ENCODE measurements at places on chromosomes 12 and 14.

- DNase-seq = no peak
These were observed 291.8 kb downstream of the TMEM121 start for GRCh38 chr14:105817971-105818711.

GRCh38 chr12:121673013-121673511 is 3.6 kb upstream of the MORN3 start:
- DNase-seq = no peak

DNA sequence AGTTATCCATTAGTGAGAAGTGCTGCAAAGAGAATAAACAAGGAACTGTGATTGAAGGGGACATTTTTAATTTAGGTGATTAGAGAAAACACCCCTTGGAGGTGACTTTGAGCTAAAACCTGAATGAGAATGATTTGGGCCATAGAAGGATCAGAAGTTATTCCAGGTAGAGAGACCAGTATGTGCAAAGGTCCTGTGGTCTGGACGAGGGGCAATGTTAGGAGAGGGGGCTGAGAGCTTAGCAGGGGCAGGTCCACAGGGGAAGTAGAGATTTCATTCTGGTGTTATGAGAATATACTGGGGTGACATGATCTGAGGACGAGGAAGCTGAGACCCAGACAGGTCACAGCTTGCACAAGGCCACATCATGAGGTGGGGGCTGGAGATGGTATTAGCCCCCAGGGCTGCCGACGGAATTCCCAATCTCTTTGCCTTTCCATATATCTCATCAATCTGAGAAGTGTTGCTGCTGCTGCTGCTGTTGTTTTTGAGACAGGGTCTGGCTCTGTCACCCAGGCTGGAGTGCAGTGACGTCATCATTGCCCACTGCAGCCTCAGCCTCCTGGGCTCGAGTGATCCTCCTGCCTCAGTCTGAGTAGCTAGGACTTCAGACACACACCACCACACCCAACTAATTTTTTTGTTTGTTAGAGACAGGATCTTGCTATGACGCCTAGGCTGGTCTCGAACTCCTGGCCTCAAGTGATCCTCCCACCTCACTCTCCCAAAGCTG is 55.6 kb downstream of the KCTD10 start:
- no peak for DNase-seq

- DNase-seq = no peak
These were observed 127.6 kb upstream of the AMIGO2 start for GRCh38 chr12:47207340-47207717.

DNA sequence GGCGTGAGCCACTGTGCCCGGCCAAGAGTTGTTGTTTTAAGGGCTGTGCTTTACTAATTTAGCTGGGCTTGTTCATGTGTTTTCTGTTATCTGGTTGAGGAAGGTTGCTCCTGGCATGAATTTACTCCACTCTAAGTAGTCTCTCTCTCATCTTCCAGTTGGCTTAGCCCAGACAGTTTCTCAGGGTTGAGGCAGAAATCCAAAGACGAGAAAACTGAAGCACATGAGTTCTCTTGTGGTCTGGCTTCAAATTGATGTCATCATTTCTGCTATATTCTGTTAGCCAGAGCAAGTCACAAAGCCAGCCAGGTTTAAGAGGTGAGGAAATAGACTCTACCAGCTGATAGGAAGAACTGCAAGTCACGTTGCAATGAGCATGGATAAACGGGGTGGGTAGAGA is 57.9 kb downstream of the E2F7 start:
- DNase-seq = no peak

DNA sequence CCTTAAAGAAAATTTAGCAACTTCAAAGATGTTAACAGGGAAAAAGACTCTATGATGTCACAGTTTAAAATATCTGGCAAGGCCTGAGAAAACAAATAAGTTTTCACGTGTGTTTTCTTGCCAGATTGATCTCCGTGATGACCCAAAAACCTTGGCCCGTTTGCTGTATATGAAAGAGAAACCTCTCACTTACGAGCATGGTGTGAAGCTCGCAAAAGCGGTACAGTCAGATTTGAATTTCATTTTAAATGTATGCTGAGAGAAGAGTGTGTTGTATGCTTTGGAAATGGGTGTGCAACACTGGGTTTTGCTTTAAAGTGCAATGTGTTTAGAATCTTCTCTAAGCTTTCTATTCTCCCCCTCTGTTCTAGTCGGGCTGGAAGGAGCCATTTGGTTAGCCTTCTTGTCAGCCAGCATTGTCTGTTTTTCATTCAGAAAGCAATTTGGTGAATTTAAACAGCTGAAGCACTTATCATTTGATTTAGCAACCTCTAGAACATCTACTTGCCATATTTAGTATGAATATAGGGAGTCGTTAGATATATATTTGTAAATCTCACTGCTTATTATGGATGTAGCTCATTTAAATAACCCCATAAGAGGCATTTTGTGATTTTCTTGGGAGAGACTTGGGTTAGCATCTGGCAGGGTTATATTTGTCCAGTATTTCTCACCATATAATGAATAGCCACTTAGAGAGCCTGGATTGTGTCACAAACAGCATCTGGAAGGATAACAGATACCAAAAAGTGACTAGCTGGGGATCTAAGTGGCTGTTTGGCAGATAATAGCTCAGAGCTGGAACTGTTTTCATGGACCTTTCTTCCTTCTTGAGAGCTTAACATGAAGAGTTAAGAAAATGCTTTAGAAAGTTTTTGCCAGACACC is 35.5 kb downstream of the GPHB5 start:
- DNase-seq = no peak

GRCh38 chr14:51596488-51597117 is 55.1 kb upstream of the FRMD6 start:
- no peak for DNase-seq

GRCh38 chr12:1793426-1794210 is 26.7 kb upstream of the LRTM2 start:
- DNase-seq = no peak

DNA sequence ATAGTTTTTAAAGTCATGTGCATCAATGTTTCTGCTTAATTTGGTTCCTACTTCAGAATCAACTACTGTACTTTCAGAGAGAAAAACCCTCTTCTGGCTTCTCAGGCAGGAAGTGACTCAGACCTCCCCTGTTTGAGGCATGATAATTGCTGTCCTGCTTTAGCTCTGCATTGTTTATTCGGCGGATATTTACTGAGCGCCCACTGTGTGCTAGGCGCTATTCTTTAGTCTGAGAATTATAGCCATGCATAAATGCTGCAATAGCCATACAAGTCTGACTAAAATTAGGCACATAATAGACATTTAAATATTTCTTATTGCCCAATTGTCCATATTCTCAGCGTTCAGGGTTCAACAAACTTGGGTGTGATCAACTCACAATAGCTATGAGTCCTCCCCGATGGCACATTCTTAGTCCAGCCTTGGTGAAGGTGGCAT is 6.1 kb upstream of the AMIGO2 start:
- DNase-seq = no peak

- DNase-seq = no peak
These were observed 33.7 kb downstream of the ITPK1 start for GRCh38 chr14:93081876-93082570.

Data from anterior cingulate cortex (tissue), 58 donors.